KG1 (cell line): ENCODE measurements at places on chromosomes 3 and 15.

GRCh38 chr3:68056556-68056955, 402.1 kb upstream of the SUCLG2 start:
- no peak for DNase-seq

GRCh38 chr15:38650936-38651327, 86.3 kb upstream of the RASGRP1 start:
- DNase-seq, result no peak

GRCh38 chr3:183548262-183548769, 7.2 kb downstream of the KLHL6 start:
- DNase-seq, result no peak

DNA sequence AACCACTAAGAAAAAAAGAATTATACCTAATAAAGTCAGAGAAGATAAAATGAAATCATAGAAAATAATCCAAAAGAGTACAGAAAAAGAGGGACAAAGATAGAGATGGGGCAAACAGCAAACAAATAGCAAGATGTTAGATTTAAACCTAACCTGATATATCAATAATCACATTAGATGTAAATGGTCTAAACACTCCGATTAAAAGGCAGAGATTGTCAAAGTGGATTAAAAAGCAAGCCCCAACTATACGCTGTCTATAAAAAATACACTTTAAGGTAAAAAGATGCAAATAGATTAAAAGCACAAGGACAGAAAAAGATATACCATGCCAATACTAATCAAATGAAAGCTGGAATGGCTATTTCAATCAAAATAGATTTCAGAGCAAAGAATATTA, 16.8 kb downstream of the ADPGK start:
- no peak for DNase-seq

- DNase-seq, result no peak
These were observed 70.3 kb downstream of the RORA start for GRCh38 chr15:61158504-61159407.

DNA sequence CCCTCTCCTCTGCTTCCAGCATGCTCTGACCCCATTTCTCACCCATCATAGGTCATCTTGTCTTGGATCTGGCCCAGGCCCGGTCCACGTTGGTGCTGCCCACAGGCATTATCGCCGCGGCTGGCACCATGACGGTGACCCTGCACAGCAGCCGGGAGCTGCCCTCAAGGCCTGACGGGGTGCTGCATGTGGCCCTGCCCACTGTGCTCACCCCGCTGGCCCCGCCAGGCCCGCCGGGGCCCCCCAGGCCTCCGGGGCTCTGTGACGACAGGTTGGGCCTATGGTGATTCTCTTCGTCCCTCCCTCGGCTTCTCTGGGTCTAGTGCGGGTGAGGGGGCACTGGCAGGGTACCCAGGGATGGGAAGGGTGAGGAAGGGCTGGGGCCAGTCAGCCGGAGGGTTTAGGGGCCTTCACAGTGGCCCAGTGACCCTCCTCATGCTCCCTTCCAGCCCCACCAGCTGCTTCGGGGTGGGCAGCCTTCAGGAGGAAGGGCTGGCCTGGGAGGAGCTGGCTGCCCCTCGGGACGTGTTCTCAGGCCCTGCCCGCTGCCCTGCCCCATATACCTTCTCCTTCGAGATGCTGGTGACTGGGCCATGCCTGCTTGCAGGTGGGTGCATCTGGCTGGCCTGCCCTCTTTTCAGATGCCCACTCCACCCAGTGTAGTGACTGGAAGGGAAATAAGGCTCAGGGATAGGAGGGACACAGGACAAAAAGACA, 3.9 kb downstream of the VWA5B2 start:
- no peak for DNase-seq

DNA sequence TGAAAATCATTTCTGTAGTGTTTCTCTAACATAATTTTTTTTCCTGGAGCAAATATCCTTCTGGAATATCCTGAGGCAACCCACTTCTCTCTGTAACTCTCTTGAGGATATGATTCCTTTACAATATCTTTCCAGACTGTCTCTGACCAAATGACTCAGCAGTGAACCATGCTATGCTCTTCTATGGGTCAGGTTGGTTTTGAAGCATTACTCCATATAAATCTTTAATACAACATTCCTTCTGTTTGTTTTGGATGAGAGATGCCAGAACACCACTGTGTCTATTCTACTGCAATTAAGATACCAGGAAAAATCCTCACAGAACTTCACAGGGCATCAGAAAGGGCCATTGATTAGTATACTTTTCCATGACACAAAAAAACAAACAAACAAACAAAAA, 626.4 kb upstream of the ZNF385D start:
- DNase-seq, result no peak

GRCh38 chr3:141366285-141367037, 1.8 kb upstream of the ZBTB38 start:
- no peak for DNase-seq
